ENCODE measurements at places on chromosomes 3 and 15.

GRCh38 chr3:58388550-58389091 lies 45.0 kb downstream of the PDHB start:
- DNase-seq = peak; percentile 55

DNA sequence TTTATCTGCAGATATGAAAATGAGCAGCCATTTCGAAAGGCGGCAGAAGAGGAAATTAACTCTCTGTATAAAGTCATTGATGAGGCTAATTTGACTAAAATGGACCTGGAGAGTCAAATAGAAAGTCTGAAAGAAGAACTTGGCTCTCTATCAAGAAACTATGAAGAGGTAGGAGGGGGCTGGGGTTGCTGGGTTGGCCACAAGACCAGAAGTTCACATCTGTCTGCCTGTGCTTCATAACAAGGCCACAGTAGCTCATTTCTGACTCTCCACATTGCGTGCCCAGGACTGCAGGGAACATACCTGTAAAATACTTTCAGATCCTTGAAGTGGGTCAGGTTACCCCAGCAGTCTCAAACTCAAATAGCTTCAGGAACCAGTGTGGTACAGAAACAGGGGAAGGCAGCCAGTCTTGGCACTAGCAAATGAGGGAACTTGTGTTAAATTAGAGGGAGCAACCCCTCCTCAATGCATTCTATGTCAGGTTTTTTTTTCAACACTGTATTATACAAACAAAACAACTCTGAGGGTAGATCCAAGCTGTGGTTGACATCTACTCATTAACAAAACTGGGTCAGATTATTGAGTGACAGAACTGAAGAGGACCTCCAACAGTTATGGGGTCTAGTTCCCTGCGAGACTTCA lies 48.7 kb downstream of the BFSP2 start:
- peak; percentile 88 for DNase-seq

- no peak for DNase-seq
Measured at GRCh38 chr3:105880681-105881290, 12.0 kb upstream of the CBLB start.

DNA sequence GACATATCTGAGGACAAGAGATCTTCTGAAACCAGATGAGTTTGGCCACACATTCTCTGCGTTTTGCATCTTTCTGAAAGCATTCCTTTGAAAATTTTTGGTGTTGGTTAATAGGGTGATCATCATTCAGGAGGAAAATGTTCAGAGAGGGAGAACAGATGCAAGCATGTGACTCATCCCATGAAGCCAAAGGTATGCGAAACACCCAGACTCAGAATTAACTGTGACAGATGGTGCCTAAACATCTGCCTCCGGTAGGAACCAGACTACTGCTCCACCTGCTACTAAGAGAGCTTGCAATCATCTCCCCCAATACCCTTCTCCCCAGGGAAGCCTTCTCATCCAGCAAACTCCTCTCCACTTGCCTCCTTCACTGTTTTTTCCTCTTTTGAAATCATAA lies 46.2 kb downstream of the TRIM69 start:
- DNase-seq = no peak

DNA sequence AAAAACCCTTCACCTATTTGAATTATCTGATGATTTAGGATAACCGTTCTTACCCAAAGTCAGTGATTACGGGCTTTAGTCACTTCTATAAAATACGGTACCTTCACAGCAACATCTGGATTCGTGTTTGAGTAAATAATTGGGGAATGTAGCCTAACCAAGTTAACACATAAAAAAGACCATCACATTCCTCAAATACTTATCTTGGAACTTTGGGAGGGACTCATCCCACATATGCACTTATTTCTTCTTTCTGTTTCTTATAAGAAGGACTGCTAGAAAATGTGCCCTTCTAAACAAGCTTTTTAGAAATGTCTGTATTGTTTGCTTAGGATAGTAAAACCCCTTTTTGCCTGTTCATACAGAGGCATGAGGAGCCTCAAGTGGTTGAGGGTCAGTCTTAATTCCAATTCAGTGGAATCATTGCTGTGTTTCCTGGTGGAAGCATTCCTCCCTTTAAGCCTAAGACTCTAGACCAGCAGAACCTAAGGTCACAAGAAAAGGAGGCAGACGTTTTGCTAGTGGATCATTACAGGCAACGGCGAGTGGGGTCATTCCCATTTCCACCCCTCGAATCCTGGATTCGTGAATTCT lies 67.5 kb downstream of the TMEM44 start:
- no peak for DNase-seq

DNA sequence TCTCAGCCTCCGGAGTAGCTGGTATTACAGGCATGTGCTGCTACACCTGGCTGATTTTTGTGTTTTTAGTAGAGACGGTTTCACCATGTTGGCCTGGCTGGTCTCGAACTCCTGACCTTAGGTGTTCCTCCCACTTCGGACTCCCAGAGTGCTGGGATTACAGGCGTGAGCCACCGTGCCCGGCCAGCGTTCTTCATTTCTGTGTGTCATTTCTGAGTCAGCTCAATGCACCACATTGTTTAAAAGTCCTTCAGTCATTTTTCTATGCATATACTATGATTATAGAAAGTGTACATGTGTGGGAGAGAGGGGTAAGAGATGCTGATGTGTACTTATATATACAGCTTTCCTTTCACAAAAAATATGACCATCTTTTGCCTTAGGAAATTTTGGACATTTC lies 2.1 kb downstream of the QTRT2 start:
- DNase-seq = no peak

- DNase-seq = peak; percentile 28
Measured at GRCh38 chr3:177263615-177264368, 66.5 kb upstream of the TBL1XR1 start.

- peak; percentile 75 for DNase-seq
Measured at GRCh38 chr3:153113541-153113940, 48.5 kb upstream of the RAP2B start.

- DNase-seq = no peak
Measured at GRCh38 chr3:44077267-44077666, 164.4 kb upstream of the TOPAZ1 start.

- no peak for DNase-seq
Measured at GRCh38 chr3:118199044-118199443, 835.6 kb downstream of the IGSF11 start.

- DNase-seq = no peak
Measured at GRCh38 chr15:101043011-101043410, 123.9 kb downstream of the LRRK1 start.

GRCh38 chr3:102531686-102532085 lies 96.9 kb downstream of the ZPLD1 start:
- no peak for DNase-seq

- peak; percentile 73 for DNase-seq
Measured at GRCh38 chr3:71868876-71869275, 83.9 kb upstream of the PROK2 start.

GRCh38 chr3:6825524-6825923 lies 35.4 kb upstream of the GRM7 start:
- DNase-seq = no peak

- DNase-seq = no peak
Measured at GRCh38 chr15:26051761-26052675, 188.9 kb upstream of the ATP10A start.

GRCh38 chr3:183807209-183807728 lies 18.1 kb downstream of the MAP6D1 start:
- DNase-seq = no peak

DNA sequence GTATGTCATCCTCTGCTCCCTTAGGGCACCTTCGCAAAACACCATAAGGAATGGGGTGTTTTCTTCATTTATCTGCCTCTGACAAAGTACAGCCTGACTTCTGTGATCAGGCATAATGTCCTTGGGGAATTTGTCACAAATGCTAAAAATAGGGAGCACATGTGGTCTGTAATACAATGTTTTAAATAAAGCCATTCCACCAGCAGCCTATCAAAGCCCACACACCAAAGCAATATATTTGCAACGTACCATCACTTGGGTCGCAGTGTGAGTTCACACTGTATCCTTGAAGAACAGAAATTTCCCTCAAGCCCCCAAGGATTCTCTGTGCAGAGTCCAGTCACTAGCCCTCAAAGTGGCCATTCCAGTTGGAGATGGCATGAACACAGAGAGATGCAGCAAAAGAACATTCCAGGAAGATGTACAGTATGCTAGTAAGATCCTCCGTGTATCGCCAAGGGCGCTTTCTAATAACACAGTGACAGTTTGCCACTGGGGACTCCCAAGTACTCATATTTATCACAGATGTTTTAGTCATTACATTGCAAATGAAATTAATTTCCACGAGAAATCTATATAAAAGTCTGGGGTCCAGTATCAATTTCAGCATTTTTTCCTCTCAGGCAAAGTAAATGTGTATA lies 246.7 kb downstream of the MCTP2 start:
- no peak for DNase-seq

DNA sequence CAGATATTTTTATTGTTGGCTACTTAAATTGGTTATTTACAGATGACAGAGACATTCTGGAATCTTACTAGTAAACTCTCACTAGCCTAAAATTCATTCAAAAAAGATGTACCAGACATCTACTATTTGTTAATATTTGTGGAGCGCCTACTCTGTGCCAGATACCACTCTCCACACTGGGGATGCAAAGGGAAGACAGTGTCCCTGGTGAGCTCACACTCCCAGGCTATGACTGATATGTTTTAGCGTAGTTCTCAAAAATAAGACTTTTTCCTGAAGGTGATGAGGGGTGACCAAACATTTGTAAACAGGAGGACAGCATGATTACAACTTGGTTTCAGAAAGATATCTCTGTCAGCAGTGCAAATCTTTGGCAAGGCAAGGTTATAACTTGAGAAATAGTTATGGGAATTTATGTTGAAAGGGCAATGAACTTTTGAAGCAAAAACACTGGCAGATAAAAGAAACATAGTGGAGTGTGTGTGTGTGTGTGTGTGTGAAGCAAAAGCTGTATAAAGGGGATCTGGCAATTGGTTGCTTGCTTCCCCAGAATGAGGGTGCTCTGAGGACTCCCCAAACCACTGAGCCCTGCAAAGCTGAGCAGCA lies 51.2 kb downstream of the HACD2 start:
- DNase-seq = no peak

GRCh38 chr3:53137221-53137620 lies 7.0 kb upstream of the RFT1 start:
- DNase-seq = no peak

GRCh38 chr3:61561374-61562041 lies at the start of gene PTPRG:
Gene PTPRG (plus strand): TSS chr3:61561571. CDS start chr3:61562288, 717 bp downstream.
- DNase-seq = peak; percentile 4

GRCh38 chr15:33200444-33200843 lies 5.9 kb upstream of the FMN1 start:
- peak; percentile 22 for DNase-seq

GRCh38 chr15:100863796-100864267 lies 15.8 kb upstream of the ALDH1A3 start:
- DNase-seq = no peak

GRCh38 chr15:85689729-85690128 lies 105.0 kb downstream of the KLHL25 start:
- peak; percentile 87 for DNase-seq

- no peak for DNase-seq
Measured at GRCh38 chr3:178847190-178847589, 224.4 kb downstream of the ZMAT3 start.

GRCh38 chr3:53170325-53171063 lies 9.5 kb downstream of the PRKCD start:
- DNase-seq = peak; percentile 92

DNA sequence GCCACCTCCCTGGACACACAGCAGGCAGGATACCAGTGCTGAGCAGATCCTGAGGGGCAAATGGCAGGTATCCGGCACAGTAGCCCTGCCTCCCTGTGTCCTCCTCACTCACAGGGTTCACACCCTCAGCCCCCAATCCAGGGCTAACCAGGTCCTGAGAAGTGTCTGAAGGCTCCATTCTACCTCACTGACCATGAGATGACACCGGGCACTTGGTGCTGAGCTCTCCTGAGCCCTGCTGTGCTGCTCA lies 115.4 kb upstream of the ATP2B2 start:
- no peak for DNase-seq

DNA sequence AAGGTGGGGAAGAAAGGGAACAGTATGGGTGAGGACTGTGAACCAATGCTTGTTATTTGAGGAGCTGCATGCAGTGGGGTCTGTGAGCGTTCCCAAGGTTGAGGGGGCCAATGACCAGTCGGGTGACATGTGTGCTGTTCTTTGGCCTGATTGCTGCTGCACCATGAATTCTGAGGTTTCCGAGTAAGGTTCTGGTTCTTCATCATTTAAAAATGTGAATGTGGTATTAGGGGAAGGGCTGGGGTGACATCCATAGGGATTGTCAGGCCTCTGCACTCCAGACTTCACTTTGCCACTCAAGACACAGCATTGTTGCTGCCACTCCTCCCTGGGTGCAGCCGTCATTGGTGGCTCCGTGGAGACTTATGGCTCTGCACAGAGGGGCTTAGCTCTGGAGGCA lies 32.5 kb downstream of the ABHD17C start:
- DNase-seq = no peak

GRCh38 chr15:51840692-51841091 lies 11.2 kb downstream of the TMOD3 start:
- DNase-seq = peak; percentile 26

GRCh38 chr15:62935300-62936081 lies 107.1 kb upstream of the TPM1 start:
- peak; percentile 23 for DNase-seq

DNA sequence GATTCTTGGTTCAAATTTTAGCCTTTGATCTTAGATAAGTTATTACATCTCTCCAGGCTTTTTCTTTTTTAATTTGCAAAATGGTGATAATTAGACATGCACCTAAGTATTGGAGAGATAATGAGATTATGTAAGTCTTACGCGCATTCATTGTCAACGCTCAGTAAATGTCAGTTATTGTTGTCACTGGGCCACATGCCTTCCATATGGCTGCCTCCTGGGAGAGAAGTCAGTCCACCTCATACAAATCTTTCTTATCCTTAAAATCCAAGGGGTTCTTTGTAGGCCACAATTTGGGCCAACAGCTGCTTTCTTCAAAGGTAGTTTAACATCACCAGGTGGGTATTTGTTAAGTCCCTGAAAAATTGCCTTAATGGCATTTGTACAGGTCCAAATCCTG lies 25.5 kb upstream of the PTPRG start:
- DNase-seq = no peak

DNA sequence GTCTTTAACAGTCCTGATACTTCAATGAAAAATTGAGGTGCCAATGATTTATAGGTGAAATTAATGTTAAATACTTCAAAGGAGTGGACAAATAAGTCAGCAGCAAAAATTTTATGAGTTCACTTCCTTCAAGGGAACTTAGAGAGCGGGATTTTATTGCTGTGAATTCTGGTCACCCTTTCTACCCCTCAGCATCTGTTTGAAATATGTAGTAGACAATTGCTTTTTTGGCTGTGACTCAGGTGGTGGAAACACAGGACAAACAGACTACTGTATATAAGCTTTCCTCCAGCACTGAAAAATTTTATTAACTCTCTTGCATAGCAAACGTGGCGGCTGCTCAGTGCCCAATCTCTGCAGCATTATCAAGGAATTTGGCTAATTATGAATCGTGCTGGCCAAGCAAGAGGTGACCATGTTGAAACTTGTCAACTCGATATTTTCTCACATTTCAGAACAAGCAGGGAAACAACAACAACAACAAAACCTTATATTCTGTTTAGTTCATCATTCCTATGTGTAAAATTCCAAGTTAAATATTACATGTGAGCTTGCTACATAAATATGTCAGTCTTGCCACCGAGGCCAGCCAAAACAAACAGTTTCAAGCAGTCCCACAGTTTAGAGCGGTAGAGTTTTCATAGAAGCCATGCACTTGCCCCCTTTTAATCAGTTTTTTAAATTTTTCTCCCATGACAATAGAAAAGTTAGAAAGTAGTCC lies 420.2 kb downstream of the FOXP1 start:
- no peak for DNase-seq

All from inflammatory macrophage treated with lipopolysaccharide for 4 hours (primary cell).